Hematopoietic multipotent progenitor cell treated with erythropoietin and hydrocortisone succinate and interleukin-3 and kit ligand, for 17 days (in vitro differentiated cells): ENCODE measurements at places on chromosomes 2 and 18.
A peak's percentile ranks its signal among the peaks of the same experiment; 100 is the strongest.

GRCh38 chr18:75799449-75800330 is 372.2 kb upstream of the SMIM21 start:
- DNase-seq = no peak

- no peak for DNase-seq
Measured at GRCh38 chr2:239465017-239466001, 64.5 kb upstream of the HDAC4 start.

DNA sequence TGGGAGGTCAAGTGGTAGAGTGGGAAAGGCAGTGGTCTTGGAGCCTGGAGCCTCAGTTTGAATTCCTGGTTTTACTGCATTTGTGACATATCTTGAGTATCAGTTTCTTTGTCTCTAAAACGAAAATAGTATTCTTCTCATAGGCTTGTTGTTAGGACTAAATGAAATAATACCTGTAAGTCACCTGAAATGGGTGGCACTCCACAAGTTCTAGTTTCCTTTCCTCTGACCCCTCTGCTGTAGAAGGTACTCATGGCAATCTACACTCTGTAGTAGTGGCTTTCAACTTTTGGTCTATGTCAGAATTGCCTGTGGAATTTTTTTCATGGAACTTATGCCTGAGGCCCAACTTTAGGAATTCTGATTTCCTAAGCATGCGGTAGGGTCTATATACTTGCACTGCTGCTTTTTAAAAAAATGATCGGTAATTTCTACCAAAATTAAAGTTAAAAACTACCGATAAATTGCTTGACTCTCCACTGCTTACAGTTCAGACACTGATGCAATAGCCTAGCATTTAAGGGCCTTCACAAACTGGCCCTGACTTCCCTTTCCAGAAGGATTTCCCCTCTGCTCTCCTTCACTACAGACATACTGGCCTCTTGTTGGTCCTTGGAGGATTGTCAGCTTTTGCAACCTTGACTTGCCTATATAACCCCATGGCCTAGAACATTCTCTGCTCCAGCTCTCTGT is 47.2 kb downstream of the PLEK start:
- DNase-seq = no peak

- DNase-seq = no peak
Measured at GRCh38 chr2:192243488-192243887, 48.8 kb upstream of the TMEFF2 start.

DNA sequence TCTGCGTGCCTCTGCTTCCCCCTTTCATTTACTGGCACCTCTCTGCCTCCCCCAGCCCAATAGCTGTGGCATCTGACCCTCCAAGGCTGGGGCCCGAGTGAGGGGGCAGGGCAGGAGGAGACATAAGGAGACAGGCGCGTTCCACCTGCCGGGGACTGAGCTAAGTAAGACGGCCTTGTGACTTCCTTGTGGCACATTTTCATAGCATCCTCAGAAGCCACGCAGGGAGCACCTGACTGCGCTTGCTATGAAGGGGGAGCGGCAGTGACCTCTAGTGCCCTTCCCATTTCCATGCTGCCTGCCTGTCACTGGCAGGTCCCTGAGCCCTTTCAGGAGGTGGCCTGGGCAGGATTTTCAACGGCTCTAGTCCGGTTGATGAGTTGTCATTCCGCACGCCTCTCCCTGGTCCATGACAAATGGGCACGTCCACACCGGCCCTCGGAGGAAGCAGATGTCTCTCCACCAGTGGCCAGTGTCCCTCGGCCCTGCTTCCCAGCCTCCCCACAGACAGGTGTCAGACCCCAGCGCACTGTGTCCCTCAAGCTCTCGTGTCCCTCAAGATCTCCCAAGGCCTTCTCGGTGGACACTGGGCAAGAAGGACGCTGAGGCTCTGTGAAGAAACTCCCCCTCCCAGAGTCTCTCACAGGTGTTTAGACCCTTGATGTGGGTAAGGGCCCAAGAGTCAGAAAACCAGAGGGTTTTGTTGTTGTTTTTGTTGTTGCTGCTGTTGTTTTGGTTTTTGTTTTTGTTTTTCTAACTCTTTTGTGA is 42.7 kb downstream of the CYP26B1 start:
- DNase-seq = no peak

- DNase-seq = no peak
Measured at GRCh38 chr18:47881752-47882455, 48.6 kb downstream of the SMAD2 start.

DNA sequence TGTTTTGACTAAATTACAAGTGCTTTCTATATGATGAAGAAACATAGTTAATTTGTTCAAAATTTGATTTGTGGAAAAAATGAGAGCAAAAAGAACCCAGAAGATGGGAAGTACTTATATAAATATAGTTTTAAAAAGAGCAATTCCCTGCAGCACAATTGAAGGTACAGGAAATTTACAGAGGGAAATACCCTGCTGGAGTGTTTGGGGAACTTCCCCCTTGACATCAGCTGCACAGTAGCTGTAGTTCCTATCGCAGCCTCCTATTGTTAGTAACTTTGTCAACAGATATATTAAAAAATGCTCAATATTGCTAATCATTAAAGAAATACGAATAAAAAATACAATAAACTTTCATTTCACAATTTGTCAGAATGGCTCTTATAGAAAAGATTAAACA is 1118.8 kb upstream of the ZEB2 start:
- no peak for DNase-seq

DNA sequence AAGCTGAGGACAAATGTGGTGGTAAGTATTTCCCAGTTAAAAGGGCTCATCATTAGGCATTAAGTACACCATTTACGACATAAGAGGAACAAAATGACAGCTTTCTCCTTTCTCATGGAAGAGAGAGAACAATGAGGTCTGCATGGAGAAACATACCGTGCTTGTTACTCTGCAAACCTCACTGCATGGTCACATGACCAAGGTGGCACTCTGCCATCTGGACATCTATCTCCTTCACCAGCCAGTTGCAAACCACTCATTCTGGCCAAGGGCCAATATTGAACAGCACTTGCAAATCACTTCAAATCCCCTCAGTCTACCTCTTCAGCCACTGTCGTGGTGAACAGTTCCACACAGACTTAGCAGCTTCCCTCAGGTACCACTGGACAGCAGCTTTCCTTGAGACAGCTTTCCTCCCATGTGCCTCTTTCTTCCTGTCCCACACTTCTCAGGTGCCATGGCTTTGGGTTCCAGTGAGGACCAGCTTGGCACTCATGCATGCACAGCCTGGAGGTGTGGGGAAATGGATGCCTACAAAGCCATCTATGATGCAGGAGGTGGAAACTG is 29.5 kb upstream of the DPP4 start:
- DNase-seq = peak; percentile 6

DNA sequence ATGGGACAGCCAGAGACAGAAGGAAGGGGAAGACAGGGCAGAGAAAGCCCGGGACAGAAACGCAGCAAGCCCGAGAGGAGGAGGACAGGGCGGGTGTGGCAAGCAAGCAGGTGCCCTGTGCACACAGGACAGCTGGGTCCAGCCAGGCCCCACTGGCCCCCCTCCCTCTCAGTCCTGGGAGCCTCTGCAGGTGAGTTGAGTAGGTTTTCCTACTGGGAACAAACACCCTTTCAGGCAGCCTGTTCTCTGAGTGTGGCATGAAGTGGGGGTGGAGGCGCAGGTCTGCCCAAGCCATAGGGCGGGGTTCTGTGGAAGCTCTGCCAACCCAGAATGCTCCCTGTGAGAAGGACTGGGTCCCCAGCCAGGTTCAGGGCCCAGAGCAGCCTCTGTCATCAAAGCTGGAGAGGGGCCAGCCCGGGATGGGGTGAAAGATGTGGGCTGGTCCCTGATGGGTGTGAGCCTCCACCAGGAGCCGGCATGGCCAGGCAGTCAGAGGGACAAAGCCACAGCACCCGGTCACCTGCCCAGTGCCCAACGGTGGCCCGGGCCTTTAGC is 129.4 kb downstream of the TFCP2L1 start:
- no peak for DNase-seq

DNA sequence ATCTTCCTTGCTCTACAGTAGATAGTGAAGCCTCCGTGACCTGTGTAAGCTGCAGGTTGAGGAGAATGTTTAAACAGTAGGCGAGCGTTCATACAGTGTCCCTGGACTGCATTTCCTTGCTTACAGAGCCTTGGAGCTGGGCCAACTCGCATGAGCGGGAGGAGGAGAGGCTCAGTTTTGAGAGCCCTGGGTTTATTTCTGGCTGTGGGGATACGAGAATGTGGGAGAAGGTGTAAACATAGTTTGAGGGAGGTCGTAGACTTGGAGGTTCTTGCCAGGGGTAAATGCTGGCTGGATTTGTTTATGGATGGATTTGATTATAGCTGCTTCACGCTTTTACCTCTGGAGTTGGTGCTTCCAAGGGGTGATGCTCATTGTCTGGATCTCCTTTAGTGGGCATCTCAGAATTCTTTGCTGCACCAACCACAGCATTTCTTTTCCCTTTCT is 20.8 kb downstream of the CRIM1 start:
- no peak for DNase-seq

DNA sequence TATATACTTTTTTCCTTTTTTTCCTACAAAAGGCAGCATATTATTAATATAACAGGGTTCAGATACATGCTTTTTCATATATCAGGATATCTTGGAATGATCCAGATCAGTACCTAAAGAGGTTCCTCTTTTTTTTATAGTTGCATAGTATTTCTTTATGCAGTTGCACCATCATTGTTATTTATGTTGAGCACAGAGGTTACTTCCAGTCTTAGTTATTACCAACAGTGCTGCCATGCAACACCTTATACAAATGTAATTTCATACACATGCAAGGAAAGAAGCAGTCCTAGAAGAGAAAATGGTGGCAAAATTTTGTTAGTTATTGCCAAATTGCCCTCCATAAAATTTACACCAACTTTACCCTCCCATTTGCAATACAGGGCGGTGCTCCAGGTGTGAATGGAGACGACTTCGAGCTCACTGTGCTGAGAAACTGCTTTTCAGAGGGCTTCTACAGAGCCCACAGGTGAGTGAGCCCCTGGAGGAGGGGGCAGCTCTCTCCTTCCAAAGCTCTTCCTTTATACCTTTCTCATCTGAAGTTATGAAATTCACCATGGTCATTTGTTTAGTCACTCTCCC is 30.0 kb upstream of the KCMF1 start:
- DNase-seq = no peak

DNA sequence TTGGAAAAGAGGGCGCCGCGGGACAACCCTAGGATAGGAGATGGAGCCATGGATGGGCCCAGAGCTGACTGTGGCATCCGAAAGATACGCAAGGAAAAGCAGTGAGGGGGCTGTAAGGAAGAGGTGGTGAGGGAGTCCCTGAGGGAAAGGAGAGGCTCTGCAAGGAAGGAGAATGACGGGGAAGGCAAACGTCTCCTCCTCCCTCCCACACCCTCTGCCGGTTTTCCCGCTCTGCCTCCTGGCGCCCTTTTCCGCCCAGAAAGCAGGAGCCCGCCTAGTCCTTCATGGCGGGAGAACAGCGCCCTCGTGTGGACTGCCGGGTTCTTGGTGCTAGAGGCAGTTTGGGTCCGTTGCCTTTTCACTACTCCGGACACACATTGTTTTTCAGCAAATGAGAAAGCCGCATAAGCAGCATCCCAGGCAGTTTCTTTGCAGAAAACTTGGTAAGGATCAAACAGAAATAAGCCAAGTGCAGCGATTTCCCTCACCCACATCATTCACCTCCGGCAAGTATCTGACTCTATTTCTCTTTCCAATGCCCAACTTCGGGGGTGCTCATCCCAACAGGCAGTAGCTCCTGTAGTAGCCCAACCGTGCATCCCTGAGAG is 200.4 kb downstream of the INO80D start:
- peak; percentile 49 for DNase-seq

- no peak for DNase-seq
Measured at GRCh38 chr18:63454497-63454896, 22.3 kb upstream of the SERPINB5 start.

DNA sequence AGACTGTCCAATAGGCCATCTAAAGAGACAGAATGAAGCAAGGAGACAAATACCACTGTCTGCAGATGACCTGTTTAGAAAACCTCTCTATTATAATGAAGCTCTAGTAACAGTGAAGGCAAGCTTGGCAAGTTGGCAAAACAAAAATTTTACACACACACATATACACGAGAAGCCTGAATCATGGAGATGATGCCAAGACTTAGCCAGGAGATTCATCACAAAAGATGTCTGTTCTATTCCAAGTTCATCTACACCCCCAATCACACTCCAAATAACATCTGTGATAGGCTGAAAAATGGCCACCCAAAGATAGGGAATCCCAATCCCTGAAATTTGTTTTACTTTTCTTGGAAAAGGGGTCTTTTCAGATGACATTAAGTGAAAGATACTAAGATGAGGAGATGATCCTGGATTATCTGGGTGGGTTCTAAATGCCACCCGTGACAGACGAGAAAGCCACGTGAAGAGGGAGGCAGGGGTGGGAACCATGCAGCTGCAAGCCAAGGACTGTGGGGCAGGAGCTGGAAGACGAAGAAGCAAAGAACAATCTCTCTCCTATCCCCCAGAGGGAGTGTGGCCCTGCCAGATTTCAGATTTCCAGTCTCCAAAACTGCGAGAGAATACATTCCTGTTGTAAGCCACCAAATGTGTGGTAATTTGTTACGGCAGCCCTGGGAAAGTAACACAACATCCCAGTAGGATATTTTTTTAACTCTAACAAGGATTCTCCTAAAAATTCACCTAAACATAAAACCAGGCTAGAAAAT is 20.0 kb downstream of the HDLBP start:
- DNase-seq = no peak

DNA sequence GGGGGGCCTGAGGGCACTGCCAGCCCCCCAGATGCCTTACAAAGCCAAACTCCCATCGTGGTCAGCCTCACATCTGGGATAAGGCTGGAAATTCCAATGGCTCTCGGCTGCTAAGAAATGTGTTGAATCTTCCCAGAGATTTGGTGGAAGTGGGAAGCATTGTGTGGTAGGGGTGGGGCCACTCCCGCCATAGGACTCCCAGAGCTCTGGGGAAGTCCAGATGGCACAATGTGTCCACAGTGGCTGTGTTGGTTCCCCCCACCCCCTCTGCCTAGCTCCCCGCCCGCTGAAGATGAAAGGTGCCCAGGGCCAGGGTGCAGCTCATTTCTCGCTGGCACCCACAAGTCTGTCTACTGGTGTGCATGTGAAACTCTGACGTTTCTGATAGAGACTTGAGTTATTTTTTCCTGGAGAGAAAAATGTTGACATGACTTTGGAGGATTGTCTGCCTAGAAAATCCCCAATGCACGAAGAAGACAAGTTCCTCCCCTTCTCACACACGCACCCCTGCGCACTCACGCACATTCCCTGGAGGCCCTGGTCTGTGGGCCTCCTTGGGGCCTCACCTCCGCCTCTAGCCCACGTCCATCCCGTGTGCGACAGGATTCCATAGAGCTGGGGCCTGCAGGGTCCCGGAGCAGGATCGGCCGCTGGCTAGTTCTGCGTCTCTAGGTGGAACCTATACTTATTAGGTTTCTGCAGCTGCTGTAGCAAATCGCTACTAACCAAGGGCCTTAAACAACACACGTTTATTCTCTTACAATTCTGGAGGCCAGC is 199.1 kb downstream of the ZFP36L2 start:
- no peak for DNase-seq

DNA sequence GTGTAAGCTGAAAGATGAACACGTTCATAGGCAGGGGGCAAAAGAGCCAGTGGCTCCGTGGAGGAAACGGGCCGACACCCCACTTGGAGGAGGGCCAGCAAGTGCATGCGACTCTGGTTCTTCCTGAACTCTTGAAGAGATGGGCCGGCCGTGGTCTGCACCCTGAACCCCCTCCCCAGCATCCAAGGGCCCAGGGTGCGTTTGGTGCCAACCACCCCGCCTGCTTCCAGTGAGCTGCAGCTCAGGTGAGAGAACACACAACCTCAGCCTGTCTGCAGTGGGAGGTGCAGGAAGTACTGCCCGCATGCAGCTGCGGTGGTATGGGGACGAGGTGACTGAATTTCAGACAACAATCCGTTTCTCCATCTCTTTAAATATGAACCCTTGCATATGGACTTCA is 58.9 kb downstream of the ADNP2 start:
- DNase-seq = no peak
